ENCODE measurements at places on chromosomes 2 and 18. TPM values are rescaled to one million over a fixed set of nuclear protein-coding genes. Genes with fewer than 3 reads are reported as not detected.

ATOH8 gene
- total RNA-seq, result 0.13 TPM

MC2R gene
- not detected for total RNA-seq

DNA sequence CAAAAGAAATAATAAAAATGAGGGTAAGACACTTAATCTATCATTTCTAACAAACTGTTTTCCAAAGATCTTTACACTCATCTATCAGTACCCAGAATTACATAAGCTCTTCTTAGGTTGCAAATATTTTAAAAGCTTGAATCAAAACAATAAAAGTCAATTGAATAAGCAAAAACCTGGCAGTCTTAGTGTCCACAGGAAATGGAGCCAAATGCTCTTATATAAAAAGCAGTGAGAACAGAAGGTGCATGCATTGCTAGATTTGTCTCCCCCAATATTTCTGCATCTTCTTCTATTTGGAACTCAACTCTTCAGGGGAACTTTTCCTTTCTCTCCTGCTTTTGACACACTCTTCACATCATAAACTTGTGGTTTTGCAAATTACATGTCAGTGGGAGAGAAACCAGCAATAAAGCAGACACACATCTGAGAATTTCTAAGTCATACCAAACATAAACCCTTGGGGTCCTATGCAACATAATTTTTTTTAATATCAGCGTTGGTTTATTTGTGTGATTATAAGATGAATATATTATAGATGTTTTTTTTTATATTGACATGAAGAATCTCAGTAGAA is 343.9 kb upstream of the ACVR2A start:
- peak overlapping the region; percentile 95 for H3K27ac ChIP-seq
- peak overlapping the region; percentile 63 for H3K4me3 ChIP-seq
- H3K36me3 ChIP-seq, result peaks cover 40% of the 10 kb centered on the region
- H3K27me3 ChIP-seq, result peaks cover 4% of the 10 kb centered on the region
- peaks cover 68% of the 10 kb centered on the region for H3K4me1 ChIP-seq

- no peak for DNase-seq
- no peaks in the 10 kb centered on the region for H3K27me3 ChIP-seq
- peaks cover 53% of the 10 kb centered on the region for H3K4me1 ChIP-seq
- H3K27ac ChIP-seq, result no peak overlapping the region
These were observed 2.0 kb downstream of the GTF3C2 start for GRCh38 chr2:27354597-27354927.

GRCh38 chr2:172200495-172201085 is 97.9 kb upstream of the DLX2 start:
- DNase-seq, result peak; percentile 40
- peaks cover 22% of the 10 kb centered on the region for H3K27me3 ChIP-seq
- no peak overlapping the region for H3K27ac ChIP-seq
- H3K4me1 ChIP-seq, result peaks cover 9% of the 10 kb centered on the region
- H3K4me3 ChIP-seq, result no peak overlapping the region

GRCh38 chr18:38427736-38428135 is 862.1 kb upstream of the CELF4 start:
- H3K27me3 ChIP-seq, result no peaks in the 10 kb centered on the region
- no peak overlapping the region for H3K4me3 ChIP-seq
- no peak overlapping the region for H3K27ac ChIP-seq
- no peak for DNase-seq

Data from activated CD8-positive, alpha-beta T cell treated with anti-CD3 and anti-CD28 coated beads, Interleukin-2, amount 10 ng/mL, durations not matched to agents 7 days and 5 days (primary cell).